IMR-90 (cell line): ENCODE measurements at places on chromosomes 1 and 21. TPM values are rescaled to one million over a fixed set of nuclear protein-coding genes. Genes with fewer than 3 reads are reported as not detected.

- no peak for DNase-seq
These were observed 3.1 kb downstream of the ENO1 start for GRCh38 chr1:8875216-8875861.

GRCh38 chr1:63955370-63956145, 181.7 kb downstream of the ROR1 start:
- peak; percentile 22 for DNase-seq

DNA sequence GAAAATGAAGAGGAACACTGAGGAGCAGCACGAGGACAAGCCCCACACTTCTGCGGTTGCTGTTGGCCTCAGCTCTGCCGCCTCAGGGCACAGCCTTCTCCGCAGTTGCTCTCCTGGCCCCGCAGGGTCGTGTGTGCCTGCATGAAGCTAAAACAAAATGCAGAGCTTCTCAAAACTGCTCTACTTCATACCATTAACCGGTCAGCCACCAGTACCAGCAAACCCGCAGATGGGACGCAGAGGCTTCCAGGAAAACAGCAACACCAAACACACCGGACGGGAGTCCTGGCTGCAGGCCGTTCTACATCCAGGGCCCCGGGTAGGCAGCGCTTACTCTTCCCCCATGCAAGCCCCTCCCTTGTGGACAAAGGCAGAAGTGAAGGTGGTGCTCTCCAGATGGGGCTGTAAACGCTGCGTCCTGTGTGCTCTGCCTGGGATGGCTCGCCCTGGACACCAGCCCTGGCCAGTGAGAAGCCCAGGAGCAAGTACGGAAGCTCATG, 7.1 kb upstream of the C1orf159 start:
- DNase-seq = no peak

DNA sequence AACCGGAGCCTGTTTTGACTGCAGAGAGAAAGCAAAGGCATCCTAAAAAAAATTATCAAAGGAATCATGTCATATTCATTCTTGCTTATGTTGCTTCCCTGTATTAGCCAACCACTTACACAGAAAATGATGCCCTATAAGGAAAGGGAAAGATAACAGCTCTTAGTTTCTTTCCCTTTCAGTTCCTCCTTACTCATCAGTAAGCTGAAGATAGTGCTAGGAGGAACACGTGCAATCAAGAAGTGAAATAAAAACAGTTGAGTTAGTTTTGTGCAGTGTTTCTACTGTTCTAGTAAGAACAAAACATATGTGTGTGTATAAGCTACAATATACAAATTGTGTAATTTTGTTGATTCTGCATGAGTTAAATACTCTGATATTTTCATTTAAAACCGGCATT, 45.3 kb upstream of the MTF2 start:
- DNase-seq = peak; percentile 9

DNA sequence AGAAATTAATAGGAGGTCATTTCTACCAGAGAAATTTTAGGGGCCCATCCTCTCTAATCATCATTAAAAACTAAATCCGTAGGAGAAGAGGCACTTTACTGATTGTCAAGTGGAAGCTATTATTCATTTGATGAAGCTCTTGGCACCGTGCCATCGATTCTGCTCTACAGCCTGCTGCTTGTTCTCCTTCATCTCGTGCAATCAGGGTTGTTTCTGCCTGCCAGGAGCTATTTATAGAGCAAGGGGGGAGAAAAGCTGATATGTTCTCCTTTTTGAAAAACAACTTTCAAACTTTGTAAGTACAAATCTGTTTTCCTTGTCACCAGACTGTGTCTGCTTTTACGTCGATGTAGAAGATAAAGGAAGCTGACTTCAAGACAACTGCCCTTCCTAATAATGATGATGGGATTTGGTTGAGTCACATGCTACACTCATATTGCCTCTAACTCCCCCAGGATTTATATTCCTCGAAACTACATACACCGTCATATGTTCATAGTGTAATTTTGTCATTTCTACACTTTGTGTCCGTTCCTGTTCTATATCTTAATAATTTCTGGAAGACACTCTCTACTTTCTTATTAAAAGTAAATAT, 169.6 kb upstream of the LHX8 start:
- DNase-seq = no peak

DNA sequence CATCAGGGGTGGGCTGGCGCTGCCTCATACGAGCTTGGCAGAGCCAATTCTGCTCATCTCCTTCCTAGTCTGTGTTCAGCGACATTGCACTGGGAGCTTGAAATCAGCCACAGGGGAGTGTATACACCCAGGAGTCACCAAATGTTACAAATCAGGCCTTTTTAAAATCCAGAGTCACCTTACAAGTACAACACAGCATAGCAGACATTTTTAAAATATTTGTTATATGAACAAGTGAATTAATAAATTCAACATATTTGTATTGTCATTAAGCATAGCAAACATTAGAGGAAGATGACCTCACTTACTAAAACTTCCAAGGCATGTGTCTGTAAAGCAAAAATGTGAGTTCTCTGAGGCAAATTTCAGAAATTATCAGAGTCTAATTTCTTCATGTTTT, 210.0 kb downstream of the HLX start:
- peak; percentile 61 for DNase-seq

DNA sequence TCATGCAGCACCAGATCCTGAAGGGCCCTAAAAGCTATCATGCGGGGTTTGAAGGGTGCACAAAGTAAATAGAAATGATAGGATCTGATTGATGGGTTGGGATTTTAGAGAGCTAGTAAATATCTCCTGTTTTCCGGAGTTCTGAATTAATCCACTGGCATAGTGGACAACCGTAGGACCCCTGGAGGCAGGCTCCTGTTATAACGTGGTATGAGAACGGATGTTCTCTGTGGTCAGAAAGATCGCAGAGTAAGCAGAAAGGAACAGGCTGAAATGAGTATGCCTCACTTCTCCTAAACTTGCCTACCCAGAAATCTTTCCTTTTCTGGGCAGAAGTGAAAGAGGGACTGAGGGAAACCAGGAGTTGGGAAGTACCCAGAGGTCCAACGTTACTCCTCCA, 470.8 kb downstream of the AJAP1 start:
- DNase-seq = no peak

DNA sequence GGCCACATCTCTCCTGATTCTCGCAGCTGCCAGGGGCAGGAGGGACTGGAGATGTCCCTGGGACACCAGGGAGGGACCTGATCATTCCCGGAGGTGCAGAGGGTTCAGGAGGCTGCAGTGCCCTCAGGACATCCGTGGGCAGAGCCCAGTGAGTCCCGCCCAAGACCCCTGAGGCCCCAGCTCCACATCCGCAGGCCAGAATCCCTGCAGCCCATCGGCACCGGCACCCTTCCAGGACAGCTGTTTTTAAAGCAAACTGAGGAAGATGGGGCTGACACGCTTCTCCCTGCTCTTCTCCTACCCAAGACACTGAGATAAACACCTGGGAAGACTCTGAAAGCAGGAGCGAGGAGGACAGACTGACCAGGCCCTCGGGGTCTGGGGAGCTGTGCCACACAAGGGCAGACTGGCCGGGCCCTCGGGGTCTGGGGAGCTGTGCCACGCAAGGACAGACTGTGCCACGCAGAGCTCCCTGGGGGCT, 25.5 kb downstream of the SLC19A1 start:
- no peak for DNase-seq

GRCh38 chr21:15408089-15408488, 321.7 kb upstream of the USP25 start:
- no peak for DNase-seq

DNA sequence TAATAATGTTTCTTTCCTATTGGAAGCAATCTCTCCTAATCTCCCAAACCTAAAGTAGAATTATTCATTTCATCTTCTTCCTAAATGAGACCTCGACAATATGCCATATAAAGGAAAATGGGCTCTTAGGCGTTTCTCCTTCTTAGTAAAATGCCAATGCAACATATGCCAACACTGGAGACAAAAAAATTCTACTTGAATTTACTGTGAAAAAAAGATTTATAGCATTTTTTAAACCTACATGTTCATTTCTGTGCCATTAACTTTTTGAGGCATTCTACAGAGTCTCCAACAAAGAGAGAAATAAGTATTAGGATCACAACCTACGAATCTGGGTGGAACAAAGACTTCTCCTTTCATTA, 1.3 kb downstream of the WDR47 start:
- DNase-seq = no peak

GRCh38 chr1:175874081-175874480, 130.7 kb upstream of the TNR start:
- DNase-seq = no peak

DNA sequence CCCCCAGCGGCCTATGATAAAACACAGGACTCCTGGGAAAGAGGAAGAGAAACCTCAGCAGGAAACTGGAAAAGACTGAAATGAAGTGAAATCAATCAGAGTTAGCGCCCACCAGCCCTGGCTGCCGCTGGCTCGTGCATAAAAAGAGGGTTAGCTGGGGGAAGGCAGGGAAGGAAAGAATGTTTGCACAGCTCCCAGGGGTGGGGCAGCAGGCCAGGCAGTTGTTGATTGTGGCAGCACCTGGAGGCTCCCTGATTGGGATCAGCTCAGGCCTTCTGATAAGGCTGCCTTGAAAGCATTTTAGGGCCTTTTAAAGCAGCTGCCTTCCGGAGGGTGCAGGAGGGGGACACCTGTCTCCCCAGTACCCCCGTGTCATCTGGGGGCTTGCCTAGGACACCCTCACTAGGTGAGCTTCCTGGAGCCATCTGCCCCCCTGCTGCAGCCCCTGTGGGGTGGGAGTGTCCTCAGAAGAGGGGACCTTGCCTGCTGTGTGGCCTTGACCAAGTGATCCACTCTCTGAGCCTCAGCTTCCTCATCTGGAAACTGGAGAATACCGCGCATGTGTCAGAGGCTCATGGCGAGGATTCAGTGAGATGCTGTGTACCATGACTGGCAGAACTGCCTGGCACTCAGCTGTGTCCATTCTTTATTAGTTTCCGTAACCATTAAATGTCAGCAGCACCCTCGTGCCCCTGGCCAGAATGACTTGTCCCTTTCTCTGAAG, 6.6 kb downstream of the EPHB2 start:
- no peak for DNase-seq

DNA sequence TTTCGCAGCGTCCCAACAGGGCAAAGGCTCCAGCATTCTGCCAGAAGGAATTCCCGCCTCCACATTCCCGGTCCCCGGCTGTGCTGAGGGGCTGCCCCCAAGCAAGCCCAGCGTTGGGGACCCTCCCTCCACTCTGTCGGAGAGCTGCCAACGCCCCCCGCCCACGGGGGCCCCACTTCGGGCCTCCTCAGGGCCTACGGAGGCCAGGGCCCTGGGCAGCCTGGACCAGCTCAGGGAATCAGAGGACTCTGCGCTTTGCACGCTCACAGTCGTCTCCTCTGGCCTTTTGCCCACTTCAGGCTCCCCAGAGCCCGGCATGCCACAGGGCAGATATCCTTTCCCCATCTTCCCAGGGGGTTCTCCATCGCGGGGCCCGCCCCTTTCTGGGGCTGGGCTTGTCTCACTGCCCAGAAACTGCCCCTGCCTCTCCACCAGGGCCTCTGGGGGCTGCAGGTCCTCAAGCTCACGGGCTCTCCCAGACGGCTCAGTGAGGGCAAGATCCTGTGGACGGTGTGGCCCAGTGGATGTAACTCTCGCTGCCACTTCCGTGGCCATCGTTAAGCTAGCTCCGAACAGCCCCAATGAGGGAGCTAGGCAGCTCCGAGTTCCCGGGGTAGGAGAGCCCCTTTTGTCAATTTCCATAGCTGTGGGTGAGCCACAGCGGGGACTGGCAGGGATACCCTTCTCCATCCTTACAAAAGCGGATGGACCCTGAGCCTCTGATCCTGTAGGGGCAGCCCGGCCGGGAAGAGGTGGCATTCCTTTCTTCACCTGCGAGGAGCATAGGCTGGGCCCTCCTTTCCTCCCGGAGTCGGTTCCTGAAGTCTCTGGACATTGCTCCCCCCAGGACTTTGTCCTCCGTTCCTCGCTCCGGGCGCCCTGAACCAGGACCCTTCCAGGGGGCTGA, 2.8 kb downstream of the ITPKB start:
- DNase-seq = no peak

GRCh38 chr1:212089560-212090163, 54.1 kb downstream of the DTL start:
- no peak for DNase-seq

DNA sequence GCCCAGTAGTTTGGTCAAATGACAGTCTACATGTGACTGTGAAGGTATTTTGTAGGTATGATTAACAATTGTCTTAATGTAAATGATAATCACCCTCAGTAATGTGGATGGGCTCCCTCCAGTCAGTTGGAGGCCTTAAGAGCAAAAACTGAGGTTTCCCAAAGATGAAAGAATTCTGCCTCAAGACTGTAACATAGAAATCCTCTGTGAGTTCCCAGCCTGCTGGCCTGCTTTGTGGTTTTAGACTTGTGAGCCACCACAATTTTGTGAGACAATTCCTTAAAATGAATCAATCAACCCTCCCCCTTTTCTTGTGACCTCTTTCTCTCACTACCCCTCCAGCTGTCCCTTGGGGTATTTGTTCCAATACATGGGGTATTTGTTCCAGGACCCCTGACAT, 226.4 kb upstream of the DPYD start:
- no peak for DNase-seq

GRCh38 chr1:171137580-171137979, 46.9 kb downstream of the FMO3 start:
- no peak for DNase-seq

DNA sequence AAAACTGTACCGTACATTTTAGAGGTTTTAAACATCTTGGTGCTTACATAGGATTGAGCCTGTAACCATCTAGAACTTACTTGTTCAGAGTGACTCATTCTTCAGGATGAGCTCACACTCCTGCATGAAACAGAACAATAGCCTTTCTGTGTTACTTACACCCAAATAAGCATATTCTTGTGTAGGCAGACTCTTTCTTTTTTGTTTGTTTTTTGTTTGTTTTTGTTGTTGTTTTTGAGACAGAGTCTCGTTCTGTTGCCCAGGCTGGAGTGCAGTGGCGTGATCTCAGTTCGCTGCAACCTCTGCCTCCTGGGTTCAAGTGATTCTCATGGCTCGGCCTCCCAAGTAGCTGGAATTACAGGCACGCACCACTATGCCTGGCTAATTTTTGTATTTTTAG, 3.8 kb upstream of the CA6 start:
- DNase-seq = peak; percentile 91

DNA sequence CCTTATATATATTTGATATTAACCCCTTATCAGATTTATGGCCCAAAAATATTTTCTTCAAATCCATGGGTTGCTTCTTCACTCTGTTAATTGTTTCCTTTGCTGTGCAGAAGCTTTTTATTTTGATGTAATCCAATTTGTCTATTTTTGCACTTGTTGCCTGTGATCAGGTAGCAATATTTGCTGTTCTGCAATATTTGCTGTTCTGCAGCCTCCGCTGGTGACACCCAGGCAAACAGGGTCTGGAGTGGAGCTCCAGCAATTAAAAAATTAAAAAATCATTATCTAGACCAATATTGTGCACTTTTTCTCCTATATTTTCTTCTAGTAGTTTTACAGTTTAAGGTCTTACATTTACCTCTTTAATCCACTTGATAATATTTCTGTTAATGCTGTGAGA, 564.5 kb downstream of the DPYD start:
- DNase-seq = no peak

- no peak for DNase-seq
These were observed 131.2 kb downstream of the PLXNA2 start for GRCh38 chr1:208113011-208113410.

GRCh38 chr1:11481019-11481418, 2.1 kb downstream of the DISP3 start:
- DNase-seq = no peak

Gene C1QTNF12
- 0.36 TPM in 1 of 2 replicates, not detected in the other for total RNA-seq

Gene LMX1A
- total RNA-seq = not detected in 2 replicates

Gene OXCT2
- total RNA-seq = 0.18 and 0.28 TPM in 2 replicates

Gene KCNJ9
- total RNA-seq = not detected in 2 replicates

Gene ADGRL2
- 36.9 and 42.7 TPM in 2 replicates for total RNA-seq

Gene SPATA45
- not detected in 2 replicates for total RNA-seq

Gene NTMT2
- not detected in 2 replicates for total RNA-seq

Gene ZNF593OS
- total RNA-seq = not detected in 2 replicates

Gene FAM177B
- total RNA-seq = not detected in 2 replicates
